ENCODE measurements at places on chromosomes 4 and X.

- no peak for DNase-seq
Observed at GRCh38 chr4:33802578-33802977, 2441.7 kb downstream of the ARAP2 start.

DNA sequence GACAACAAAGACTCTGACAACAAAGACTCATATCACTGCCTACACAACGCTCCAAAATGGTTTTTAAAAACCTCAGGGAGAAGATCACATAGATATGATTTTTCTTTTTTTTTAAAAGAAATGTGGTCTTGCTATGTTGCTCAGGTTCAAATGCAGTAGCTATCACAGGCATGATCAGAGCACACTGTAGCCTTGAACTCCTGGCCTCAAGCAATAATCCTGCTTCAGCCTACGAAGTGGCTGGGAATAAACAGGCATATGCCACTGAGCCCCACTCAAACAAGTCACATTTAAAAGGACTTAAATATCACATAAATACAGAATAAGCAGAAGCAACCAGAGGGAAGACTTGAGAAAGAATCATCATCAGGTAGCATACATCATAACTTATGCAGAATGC lies 14.7 kb downstream of the DHX15 start:
- DNase-seq, result no peak

- peak; percentile 36 for DNase-seq
Observed at GRCh38 chr4:71184195-71184781, 154.5 kb upstream of the SLC4A4 start.

DNA sequence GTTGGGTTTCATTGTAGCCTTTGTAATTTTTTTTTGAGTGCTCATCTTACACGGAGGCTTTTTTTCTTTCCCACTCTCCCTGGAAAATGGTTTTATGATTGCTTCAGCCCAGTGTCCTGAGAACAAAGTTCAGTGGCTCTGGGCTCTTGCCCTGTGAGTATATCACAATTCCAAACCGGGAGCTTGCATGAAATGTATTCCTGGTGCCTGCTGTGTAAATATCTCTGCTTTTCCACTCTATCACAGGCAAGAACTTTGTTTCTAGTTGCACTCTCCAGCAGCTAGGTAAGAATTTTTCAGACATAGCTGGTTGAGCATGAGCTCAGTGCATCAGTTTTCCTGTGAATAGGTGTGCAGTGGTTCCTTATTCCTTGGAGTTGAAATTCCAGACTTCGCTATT lies 60.8 kb downstream of the SUPT20HL2 start:
- DNase-seq, result no peak

GRCh38 chrX:13345037-13345436 lies 25.2 kb upstream of the ATXN3L start:
- no peak for DNase-seq

GRCh38 chr4:5260121-5260520 lies 208.8 kb downstream of the STK32B start:
- DNase-seq, result no peak

DNA sequence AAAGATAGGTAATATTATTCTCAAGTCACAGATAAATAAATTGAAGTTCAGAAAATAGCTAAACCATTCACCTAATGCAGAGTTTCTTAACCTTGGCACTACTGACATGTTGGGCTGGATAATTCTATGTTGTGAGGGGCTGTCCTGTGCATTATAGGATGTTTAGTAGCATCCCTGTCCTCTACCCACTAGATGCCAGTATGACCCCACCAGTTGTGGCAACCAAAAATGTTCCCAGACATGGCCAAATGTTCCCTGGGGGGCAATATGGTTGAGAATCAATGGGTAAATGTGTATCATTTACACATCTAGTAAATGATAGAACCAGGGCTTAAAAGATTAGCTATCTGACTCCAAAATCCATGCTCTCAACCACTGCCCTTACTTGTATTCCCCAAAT lies 140.9 kb downstream of the COL4A6 start:
- no peak for DNase-seq

- no peak for DNase-seq
Observed at GRCh38 chr4:61864286-61864685, 664.2 kb downstream of the ADGRL3 start.

- DNase-seq, result no peak
Observed at GRCh38 chrX:13051167-13051528, 6.7 kb upstream of the FAM9C start.

- no peak for DNase-seq
Observed at GRCh38 chr4:147090486-147090885, 144.8 kb upstream of the TTC29 start.

GRCh38 chrX:72545990-72546389 lies 26.7 kb downstream of the HDAC8 start:
- DNase-seq, result no peak

DNA sequence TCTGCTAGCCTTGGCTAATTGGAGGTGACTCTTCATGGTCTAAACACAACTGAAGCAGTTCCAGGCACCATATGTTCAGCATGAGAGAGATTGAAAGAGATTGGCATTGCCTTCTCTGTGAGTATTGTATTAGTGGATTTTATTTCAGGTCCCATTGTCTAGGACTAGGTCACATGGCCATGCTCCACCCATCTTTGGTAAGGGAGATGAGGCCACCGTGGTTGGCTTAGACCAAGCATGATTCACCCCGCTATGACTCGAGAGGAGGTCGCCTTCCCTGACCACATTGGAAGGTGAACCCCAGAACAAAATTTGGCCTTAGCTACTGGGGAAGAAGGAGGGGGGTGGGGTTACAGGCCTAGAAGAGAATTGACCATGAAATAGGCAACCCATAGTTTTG lies 109.9 kb upstream of the BCOR start:
- DNase-seq, result no peak

- no peak for DNase-seq
Observed at GRCh38 chr4:40283968-40284367, 51.2 kb upstream of the CHRNA9 start.

- no peak for DNase-seq
Observed at GRCh38 chr4:84568496-84568895, 14.4 kb upstream of the CDS1 start.

GRCh38 chrX:71637848-71638247 lies 19.5 kb upstream of the CXCR3 start:
- DNase-seq, result no peak

GRCh38 chrX:139566981-139567380 lies 36.4 kb downstream of the F9 start:
- no peak for DNase-seq

DNA sequence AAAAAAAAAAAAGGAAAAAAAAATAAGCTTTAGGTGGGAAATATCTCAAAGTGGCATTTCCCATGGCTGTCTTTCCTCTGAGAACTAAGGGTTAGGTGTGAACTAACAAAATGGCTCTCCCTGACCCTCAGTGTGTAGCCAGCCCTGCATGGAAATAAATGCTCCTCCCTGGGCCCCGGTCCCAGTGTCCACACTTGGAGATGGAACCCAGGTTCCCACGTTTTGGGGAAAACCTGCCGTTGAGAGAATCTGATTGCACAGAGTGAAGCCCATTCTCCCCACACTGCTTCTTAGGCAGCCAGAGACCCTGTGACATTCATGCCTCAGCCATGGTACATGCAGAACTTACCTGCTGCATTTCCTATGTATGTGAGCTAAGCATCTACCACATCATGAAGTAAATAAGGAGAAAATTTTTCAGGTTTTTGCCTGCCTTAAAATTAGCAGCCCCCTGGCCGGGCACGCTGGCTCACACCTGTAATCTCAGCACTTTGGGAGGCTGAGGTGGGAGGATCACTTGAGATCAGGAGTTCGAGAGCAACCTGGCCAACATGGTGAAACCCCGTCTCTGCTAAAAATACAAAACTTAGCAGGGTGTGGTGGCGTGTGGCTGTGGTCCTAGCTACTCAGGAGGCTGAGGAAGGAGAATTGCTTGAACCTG lies 34.5 kb downstream of the HTT-AS start:
- DNase-seq, result no peak

GRCh38 chr4:186792728-186793366 lies 69.2 kb upstream of the FAT1 start:
- no peak for DNase-seq

Measured in NCI-H510A (cell line).